Stimulated activated CD4-positive, alpha-beta T cell treated with anti-CD3 and anti-CD28 coated beads, Interleukin-4, amount 100 ng/mL, for 4 hours (primary cell): ENCODE measurements at places on chromosomes 5 and 9.

- no peak for DNase-seq
Observed at GRCh38 chr9:23526806-23527205, 299.2 kb downstream of the ELAVL2 start.

DNA sequence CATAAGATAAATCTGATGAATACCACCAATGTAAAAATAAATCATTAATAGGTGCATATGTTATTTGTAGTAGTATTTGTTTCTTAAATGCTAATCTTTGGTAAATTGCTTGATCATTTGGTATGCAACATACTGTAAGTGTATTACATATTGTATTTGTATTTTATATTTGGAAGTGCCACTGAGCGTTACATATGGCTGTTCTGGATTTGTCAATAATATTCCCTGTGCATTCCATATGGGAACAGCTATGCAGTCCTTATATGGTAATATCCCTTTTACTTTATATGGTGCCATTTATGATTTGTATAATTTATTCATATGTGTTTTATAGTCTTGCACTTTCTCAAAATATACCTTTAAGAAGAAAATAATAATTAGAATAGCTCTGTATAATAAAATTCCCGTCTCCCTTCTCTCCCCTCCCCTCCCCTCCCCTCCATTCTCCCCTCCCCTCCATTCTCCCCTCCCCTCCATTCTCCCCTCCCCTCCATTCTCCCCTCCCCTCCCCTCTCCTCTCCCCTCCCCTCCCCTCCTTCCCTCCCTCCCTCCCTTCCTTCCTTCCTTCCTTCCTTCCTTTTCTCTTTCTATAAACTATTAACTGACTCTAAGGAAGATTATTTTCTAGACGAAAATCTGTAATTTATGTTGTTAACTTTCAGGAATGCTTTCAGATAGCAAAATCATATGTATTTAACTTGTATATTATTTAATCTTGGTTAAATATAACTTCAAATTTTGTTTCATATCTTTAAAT lies 241.4 kb downstream of the CSNK1G3 start:
- DNase-seq, result no peak

DNA sequence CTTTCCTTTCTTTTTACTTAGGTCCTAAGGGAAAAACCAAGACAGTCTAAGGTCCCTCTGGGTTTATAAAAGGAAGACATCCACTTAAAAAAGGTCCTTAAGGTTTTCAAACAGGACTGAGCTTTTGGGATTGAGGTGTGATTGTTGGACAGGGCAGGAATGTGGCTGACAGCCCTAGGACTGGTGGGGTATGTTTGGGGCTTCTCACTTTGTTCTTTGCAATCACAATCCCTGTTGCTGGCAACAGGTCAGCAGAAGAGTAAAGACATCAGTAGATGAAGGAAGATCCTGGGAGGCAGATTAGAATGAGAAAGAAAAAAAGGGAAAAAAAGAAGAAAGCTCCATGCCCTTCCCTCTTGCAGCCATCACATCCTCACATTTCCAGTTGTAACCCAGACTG lies 101.4 kb upstream of the TARS1 start:
- no peak for DNase-seq

GRCh38 chr9:105507096-105507790 lies 50.7 kb upstream of the FKTN start:
- no peak for DNase-seq

DNA sequence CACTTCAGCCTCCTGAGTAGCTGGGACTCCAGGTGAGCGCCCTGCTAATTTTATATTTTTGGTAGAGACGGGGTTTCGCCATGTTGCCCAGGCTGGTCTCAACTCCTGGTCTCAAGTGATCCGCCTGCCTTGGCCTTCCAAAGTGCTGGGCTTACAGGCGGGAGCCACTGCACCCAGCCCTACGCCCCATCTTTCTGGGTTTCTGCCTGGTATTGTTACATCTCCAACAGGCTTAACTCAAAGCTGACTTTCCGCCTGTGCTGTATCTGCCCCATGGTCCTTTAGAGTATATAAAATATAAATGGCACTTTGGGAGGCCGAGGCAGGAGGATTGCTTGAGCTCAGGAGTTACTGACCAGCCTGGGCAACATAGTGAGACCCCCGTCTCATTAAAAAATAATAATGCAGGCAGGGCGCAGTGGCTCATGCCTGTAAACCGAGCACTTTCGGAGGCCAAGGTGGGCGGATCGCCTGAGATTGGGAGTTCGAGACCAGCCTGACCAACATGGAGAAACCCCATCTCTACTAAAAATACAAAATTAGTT lies 36.5 kb upstream of the GLDC start:
- DNase-seq, result no peak

- DNase-seq, result no peak
Observed at GRCh38 chr9:137266585-137267453, 10.7 kb upstream of the TOR4A start.

GRCh38 chr5:21802869-21803490 lies 1050.2 kb downstream of the CDH12 start:
- DNase-seq, result no peak

DNA sequence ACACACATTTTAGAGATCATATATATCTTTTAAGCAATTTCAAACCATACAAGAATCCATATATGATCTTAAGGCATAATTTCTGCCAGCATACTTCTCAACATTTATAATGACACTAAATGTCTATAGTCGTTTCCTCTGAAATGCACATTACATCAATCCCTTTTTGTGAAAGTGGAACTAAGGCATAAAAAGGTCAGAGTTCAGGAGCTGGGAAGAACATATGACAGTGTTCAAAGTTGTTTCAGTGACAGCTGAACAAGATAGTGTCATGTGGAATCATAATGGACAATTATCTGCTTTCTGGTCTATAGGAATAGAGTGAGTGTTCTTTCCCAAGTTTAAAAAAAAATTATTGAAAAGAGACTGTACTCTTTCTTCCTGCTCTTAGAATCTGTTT lies 2.4 kb upstream of the MOB3B start:
- DNase-seq, result no peak

- no peak for DNase-seq
Observed at GRCh38 chr5:32779754-32780415, 68.8 kb downstream of the NPR3 start.
